Activated T-helper 1 cell treated with anti-CD3 and anti-CD28 coated beads, Interleukin-12 subunit alpha, Interleukin-12 subunit beta, Interleukin-2, Interleukin-4 antibody, amounts not matched to agents 30 ng/mL and 10 ng/mL and 1 ng/mL, durations not matched to agents 14 hours and 24 hours and 36 hours (primary cell): ENCODE measurements at places on chromosomes 2 and 18. TPM values are rescaled to one million over a fixed set of nuclear protein-coding genes. Genes with fewer than 3 reads are reported as not detected.

DNA sequence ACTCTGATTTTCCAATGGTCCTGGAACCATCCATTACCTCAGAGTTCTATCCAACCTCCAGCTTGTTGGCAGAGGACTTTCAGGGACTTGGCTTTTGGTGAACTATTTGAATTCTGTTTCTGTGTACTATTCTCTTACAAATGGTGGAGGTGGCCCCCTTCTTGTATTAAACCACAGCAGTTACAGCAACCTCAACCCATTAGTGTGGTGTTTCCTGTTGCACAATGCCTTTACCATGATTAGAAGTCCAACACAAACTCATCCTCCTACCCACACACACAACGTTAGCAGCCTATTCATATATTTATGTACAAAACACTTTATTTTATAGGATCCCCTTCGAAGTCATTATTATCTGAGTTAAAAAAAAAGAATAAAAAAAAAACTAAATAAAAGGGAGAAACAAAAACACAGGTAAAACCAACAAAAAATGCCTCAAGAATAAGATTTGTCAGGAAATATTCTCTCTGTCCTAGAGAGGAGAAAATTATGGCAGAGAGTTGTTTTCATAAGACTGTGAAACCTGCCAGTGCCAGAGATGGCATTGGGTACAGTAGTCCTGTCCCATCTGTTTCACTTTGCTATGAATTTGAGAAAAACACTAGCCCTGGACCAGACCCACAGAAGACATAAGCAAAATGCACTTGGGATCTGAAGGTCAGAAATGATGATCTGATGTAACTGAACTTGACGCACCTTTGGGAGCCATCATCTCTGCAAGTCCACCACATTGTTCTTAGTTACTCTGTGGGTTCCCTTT is 1896.0 kb upstream of the PIK3C3 start:
- DNase-seq: no peak

Gene TSPYL6
- not detected in 2 replicates for total RNA-seq

DNA sequence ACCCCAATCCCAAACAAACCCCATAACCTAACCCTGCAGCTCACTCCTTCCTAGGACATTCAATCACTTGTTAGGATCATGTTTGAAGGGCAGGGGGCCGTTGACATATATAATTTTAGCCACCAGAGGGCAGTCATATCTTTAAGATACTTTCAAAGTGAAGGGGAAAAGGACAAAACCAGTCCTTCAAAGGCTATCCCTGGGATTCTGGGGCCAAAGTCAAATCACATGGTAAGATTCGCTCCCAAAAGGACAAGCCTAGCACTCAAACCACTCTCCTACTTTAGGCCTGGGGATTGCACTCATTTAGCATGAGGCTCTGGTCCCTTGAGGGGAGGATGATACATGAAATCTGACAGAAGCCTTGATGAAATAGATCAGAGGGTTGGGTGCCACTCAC is 44.6 kb downstream of the HAUS1 start:
- peak; percentile 38 for DNase-seq

- no peak for DNase-seq
These were observed 4.7 kb downstream of the EEF1B2 start for GRCh38 chr2:206164261-206164862.

DNA sequence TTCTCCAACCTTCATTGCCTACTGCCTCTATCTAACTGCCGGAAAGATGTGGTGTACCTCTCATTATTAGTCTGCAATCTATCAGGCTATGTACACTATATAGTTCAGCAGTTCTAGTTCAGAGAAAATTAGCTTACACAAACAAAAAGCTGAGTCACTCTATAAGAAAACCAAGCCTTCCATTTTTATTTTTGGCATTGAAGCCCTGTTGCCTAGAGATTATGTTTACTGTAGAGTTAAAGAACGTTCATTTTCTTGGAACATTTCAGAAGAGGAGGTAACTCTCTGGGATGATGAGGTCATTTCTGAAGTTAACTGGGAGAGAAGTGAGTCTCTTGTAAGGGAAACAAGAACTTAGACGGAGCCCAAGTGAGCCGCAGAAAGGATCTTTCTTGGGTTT is 133.5 kb downstream of the FAM124B start:
- no peak for DNase-seq

Gene HOXD12
- not detected in 2 replicates for total RNA-seq

DNA sequence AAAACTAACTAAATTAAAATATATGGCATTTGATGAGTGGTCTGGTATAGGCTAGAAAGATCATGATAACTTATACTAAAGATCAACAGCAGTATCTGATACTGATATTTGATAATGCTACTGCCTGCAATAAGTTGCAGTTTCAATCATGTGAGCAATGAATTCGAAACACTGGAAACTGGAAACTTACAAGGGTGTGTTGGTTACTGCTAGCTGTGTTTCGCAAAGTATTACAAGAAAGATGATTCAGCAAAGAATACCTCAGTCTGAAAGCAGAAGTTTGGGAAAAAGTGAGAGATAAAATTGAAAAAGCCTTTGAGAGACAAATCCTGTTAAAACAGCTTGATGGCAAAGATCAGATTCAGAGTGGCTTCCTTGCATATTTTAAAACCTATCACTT is 294.5 kb downstream of the CCDC178 start:
- DNase-seq: no peak

Gene CDK15
- total RNA-seq: not detected in 2 replicates

GRCh38 chr2:239288951-239289511 is 111.8 kb downstream of the HDAC4 start:
- DNase-seq: peak; percentile 61

- DNase-seq: no peak
These were observed 183.3 kb upstream of the DOK6 start for GRCh38 chr18:69217196-69218000.

DNA sequence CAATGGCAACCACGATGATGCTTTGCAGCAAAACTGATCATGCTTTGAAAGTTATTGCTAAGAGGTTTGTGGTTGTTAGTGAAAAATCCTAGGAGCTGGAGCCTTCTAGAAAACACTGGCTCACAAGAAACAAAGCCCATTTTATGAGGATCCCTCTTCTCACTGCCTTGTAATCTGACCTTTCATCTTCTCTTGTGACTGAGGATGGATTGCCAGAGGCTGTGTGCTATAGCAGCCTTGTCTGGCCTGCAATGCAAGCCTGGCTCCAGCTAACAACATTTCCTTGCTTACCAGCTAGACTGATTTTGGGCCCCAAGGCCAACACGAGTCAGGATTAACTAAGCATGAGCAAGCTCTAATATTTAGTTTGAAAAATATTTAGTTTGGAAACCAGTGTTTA is 13.1 kb downstream of the PIEZO2 start:
- no peak for DNase-seq

Gene SNTG2
- total RNA-seq: not detected in 2 replicates

GRCh38 chr2:109454304-109454703 is 159.5 kb downstream of the SEPTIN10 start:
- no peak for DNase-seq

DNA sequence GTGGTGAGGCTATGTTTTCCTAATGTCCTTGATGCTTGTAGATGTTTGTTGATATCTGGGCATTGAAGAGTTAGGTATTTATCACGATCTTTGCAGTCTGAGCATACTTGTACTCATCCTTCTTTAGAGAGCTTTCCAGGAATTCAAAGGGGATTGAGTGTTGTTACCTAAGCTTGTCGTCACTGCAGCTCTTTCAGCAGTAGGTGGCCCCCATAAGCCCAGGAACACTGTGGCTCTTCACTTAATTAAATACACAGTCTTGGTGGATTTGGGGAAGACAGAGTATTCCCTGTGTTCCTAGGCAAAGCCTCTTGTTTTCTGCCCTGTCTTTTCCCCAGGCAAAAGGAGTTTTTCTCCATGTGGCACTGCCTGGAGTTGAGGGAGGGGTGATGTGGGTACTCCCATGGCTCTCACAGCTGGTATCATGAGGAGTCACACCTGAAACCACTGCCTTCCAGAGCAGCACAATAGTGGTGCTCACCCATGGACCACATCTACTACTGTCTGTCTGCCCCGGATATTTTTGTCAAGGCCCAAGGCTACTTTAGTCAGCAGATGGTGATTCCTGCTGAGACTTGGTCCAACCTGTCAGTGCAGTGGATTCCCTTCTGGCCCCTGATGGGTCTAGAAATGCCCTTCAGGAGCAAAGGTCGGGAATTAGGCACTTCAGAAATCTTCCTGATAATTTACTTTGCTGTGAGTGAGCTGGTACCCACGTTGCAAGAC is 95.7 kb downstream of the GALNT13 start:
- DNase-seq: no peak

Gene DES
- total RNA-seq: not detected in 2 replicates

DNA sequence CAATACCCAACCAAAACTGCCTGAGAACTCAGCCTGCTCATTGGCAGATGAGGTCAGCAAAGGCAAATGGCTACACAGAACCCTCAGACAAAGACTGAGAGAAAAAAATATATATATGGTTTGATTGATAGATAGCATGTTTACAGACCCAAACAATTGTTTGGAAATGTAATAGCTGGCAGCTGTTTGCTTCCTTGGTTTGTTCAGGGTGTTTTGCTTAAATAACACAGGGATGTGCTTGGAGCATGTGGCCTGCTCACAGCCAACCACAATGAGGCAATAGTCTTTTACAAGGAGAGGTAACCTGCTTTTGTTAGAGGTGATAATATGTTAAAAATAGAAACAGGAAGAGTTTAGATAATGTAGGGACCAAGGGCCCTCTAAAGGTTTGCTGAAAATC is 84.5 kb downstream of the PDK1 start:
- no peak for DNase-seq

Gene GTF2A1L
- 0.39 TPM in 1 of 2 replicates, not detected in the other for total RNA-seq

DNA sequence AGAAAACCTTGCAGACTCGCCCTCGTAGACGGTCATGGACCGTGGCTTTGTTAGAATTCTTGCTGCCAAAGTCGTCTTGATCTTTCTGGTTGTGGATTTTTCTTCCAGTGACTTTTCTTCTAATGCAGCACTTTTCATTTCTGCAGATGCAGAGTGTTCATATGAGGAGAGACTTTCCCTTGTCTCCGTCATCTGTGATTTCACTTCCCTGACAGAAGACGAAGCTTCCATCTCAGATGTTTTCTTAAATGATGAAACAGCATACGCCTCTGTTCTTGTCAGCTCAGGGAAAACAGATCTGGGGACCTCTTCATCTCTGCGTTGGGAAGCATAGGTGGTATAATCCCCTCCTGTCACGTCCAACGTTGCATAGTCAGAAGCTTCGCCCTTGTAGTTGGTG is 50.9 kb downstream of the PLEKHA3 start:
- no peak for DNase-seq

GRCh38 chr2:60708630-60709320 is 47.3 kb upstream of the PAPOLG start:
- no peak for DNase-seq

Gene CKAP2L
- 20.9 and 21.2 TPM in 2 replicates for total RNA-seq

GRCh38 chr2:142966284-142966683 is 88.8 kb downstream of the KYNU start:
- no peak for DNase-seq

Gene SNORC
- total RNA-seq: 0.98 and 1.8 TPM in 2 replicates

DNA sequence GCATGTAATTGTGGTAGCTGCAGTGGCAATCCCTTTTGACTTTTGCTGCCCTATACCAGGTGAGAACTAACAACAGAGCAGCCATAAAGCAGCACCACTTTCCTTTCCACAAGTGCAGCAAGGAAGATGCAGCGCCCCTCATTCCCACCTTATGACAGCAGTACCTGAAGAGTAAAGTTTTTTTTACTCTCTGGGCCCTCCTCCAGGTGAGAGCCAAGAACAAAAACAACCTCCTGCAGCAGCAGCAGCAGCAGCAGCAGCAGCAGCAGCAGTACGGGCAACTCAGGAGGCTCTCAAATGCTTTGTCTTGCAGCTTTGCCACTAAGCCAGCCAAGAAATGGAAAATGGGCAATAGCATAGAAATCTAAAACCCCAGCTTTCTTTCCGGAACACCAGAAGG is 397.5 kb downstream of the FIGN start:
- DNase-seq: no peak

Gene ITGA6
- 1.9 TPM in 2 replicates for total RNA-seq

Gene ATP5F1A
- total RNA-seq: 412 and 420 TPM in 2 replicates

Gene ZNF2
- total RNA-seq: 3.8 and 3.9 TPM in 2 replicates

DNA sequence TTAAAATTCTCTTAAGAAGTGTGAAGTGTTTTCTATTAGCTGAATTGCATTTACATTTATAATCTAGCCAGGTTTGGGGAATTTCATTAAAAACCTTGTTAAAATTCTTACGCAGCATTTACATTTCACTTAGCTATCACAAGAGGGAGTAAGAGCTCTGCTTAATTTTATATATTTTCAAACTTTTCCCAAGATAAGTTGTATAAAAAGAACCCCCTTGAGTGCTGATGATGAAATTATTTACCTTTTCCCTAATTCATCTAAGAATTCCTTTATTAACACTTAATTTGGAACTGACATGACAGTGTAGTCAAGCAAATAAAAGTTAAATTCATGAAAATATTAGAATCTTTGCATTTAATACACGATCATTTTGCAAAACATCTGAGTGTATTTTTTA is 54.2 kb upstream of the ZSWIM2 start:
- DNase-seq: no peak

DNA sequence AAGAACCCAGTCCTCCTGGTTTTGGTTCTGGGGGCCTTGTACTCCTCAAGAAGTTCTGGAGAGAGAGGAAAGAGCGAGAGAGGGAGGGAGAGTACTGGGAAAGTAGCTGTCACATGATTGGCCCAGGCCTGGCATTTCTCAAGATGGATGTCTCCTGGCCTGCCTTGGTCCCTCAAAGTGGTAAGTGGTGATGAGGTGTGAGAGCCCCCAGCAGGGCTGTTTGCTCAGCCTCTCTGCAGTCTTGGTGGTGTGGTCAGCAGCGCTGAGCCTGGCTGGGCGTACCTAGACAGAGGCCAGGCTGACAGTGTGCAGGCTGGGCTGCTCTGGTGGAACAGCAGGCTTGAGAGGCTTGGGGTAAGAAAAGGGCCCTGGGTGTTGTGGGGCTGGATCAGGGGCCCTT is 2.5 kb downstream of the SPEG start:
- DNase-seq: no peak

- no peak for DNase-seq
These were observed 100.9 kb downstream of the BAZ2B start for GRCh38 chr2:159515441-159515840.

DNA sequence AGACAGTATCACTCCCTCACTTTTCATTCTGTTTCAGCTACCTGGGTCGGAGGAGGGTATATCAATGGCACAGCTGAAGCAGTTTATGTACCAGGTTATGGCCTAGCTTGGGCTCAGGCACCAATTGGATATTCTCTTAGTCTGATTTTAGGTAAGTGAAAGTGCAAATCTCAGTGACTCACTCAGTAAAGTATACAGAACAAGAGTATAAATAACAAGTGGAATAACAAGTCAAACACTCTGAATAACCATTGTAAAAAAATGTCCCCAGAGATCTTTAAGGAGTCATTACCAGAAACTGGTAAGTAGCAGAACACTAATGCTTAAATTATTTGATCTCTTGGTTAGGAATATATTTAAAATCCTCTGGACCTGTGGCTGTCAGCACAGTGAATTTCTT is 5.7 kb downstream of the SLC5A7 start:
- DNase-seq: no peak
